ENCODE measurements at places on chromosomes 12 and 14.

GRCh38 chr12:116338064-116338846, 60.8 kb upstream of the MED13L start:
- no peak for DNase-seq

DNA sequence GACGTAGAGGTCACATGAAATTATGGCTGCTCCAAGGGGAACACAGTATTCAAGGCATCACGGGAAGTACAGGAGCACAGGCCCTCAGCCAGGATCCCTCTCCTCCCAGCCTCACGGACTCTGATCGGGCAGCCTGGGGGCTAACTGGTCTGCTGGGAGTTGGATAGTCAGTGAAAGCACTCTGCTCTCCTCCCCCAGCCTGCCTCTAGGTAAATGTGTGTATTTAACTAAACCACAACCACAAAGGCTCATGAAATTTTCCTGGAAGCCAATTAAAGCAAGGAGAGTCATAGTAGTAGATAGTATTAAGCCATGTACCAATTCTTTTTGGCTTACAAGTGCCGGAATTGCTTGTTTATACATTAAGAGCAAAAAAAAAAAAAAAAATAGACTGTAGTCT, 254.3 kb downstream of the MSRB3 start:
- DNase-seq: peak; percentile 77

GRCh38 chr12:113724794-113725556, 241.2 kb downstream of the RBM19 start:
- DNase-seq: no peak

GRCh38 chr14:50045837-50046236, 70.5 kb downstream of the VCPKMT start:
- DNase-seq: no peak

DNA sequence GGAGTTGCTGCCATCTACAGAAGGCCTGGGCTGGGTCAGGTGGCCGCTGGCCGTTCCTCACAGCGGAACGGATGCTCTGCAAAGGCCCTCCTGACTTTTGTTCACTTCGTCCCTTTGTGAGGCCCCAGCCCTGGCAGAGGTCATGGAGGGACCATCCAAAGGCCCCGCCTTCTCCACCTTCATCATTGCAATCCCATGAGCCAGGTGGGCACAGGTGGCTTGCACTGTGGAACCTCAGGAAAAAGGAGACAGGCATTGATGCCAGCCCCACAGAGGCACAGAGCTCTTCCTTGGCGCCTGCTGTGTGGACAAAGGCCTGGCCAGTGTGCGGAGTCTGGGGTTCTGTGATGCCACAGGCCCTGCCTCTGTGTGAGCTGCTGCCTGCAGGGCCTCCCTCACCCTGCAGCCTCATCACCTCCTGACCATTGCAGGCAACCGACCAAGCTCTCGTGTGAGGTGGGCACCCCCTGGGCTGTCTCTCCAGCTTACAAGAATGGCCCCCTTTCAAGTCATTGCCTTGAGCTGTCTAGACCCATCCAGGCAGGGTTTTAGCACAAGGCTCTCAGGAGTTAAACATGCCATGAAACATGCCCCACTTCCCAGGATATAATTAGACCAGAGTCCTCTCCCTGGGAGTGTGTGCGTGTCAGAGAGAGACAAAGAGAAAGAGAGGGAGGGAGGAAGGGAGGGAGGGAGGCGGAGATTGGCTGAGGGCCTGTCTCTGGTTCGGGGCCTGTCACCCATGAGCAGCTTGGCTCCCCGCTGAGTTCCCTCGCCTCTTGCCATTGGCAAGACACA, 19.3 kb downstream of the NFKBIA start:
- DNase-seq: no peak

- no peak for DNase-seq
These were observed 33.9 kb upstream of the LDHB start for GRCh38 chr12:21691515-21691914.

DNA sequence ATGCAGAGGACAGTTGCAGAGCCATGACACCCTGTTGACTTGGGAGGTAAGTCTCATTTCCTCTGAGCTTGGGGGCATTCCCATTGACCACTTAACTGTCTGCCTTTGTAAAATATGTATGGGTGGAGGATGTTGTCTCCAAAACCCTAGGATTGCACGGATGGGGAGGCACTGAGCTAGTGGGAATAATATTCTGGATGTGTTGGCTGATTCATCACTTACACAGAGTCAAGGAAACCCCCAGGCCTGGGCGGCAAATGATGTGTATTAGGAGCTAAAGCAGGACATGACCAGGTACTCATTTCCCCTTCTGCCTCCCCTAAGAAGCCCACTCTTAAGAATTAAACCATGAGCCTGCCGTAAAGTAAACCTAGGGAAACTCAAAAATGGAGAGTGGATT, 319.4 kb downstream of the VRK1 start:
- DNase-seq: no peak

DNA sequence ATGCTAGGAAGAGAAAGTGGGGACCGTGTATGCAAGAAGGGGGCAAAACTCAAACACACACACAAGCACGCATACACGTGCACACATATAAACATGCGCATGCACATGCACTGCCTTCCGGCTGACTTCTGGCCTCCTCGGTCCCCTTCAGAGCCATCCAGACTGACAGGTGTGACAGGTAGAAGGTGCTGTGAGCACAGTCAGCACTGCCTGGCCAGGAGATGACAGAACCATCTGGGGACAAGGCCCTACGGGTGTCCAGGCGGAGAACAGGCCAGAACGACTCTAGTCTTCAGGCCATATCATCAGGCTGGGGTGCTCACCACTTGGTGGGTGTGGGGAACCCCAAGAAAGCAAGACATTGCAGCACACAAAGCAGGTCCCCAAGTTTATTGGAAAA, 7.3 kb downstream of the KRT83 start:
- DNase-seq: no peak

DNA sequence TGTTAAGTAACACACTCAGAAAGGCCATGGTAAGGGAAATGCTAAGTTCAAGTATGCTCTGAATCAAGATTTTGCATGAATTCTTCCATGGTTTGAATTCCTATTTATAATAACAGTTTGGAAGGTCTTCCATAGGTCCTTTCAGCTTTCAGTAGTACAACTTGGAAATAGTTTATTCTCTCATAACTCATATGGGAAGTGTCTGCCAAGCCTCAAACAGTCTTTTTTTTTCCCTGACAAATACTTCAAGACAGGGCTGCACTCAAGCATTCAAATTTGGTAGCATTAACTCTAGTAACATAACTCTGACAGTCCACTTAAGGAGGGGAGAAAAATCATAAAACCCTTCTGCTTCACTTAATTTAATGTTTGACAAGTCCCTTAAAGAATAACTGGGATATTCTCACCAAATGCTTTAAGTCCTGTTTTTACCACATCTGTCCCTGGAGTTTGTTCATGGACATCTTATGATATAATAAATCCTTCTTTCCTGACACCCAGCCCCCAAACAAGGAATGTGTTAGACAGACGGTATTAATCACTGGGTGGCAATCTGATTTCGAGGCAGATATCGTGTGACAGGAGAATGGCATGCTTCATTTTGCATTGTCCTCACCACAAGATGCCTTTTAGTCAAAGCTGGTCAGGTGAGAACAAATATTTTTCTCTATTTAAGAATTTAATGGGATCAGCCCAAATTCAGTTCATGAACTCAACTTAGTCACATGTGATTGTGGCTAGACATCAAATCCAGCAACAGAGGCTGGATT, 165.7 kb downstream of the BMP4 start:
- no peak for DNase-seq

DNA sequence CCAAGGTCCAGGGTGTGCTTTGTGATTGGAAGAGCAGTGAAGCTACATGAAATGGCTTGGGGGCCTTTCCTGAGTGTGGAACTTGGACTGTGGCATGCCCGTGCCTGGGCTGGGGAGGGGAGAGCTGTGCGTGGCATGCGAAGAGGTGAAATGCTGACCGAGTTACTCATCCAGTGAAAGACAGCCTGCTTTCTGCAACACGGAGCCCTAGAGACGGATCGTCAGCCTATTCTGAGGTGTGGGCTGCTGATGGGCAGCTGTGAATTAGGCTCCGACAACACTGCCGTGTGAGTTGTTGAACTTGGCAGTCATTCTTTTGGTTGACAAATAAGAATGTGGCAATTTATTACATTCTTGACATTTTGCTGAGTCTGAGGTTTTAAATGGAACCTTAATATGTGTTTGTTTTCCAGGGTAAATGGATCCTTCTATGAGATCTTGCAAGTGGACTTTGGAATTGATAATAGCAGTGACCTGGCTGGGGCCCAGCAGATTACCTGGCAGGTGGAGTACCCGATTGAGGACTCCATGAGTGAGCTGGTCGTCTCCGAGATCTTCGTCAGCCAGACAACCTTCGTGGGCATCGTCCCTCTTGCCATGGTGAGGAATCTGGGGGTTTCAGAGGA, 453.9 kb downstream of the AACS start:
- DNase-seq: no peak

- peak; percentile 58 for DNase-seq
These were observed 8.5 kb upstream of the ACTN1 start for GRCh38 chr14:68987653-68988036.

- DNase-seq: no peak
These were observed 592 bp downstream of the KRT7 start for GRCh38 chr12:52233462-52234207.

GRCh38 chr12:229441-230191, 15.7 kb upstream of the SLC6A12 start:
- no peak for DNase-seq

GRCh38 chr14:95062220-95062619, 95.1 kb downstream of the DICER1 start:
- DNase-seq: no peak

- no peak for DNase-seq
These were observed 117.3 kb downstream of the NEDD1 start for GRCh38 chr12:97024393-97024792.

DNA sequence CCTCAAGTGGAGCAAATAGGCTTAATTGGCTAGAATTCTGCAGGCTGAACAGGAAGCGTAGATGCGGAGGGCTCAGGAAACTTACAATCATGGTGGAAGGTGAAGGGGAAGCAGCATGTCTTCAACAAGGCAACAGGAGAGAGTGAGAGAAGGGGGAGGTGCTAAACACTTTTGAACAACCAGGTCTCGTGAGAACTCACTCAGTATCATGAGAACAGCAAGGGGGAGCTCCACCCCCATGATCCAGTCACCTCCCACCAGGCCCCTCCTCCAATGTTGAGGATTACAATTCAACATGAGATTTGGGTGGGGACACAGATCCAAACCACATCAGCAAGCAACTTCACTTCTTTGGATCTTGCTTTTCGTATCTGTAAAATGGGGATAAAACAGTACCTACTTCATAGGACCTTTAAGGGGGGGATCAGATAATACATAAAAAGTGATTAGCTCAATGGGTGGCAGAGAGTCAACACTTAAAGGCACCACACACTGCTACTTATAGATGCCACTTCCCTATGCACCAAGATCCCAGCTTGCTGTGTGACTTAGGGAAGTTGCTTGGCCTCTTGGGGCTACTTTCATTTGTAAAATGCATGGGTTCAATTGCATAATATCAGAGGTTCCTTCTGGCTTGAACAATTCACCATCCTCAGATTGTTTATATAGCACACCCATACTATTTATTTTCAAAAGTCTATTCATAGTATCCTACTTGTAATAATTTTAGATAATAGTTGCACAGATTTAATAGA, 184.8 kb upstream of the RPH3A start:
- no peak for DNase-seq

- no peak for DNase-seq
These were observed 41.2 kb downstream of the SLC6A12 start for GRCh38 chr12:172732-173161.

GRCh38 chr14:105078294-105078693, 13.1 kb upstream of the GPR132 start:
- no peak for DNase-seq

DNA sequence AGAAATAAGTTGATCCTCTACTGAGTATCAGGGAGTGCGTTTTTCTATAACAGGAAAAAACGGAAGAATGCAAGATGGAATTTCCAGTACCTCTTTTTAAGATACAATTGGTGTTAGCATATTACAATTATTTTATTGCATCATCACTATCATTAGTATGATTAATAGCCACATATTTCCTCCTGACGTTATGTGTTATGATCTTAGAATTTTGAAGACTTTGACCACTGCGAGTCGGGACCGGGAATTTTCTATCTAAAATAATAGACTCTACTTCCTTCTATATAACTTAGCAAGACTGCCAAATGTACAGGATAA, 679 bp upstream of the SAV1 start:
- no peak for DNase-seq

- DNase-seq: no peak
These were observed 35.8 kb upstream of the LTBP2 start for GRCh38 chr14:74647678-74648461.

- DNase-seq: no peak
These were observed 36.7 kb upstream of the PZP start for GRCh38 chr12:9244894-9245293.

DNA sequence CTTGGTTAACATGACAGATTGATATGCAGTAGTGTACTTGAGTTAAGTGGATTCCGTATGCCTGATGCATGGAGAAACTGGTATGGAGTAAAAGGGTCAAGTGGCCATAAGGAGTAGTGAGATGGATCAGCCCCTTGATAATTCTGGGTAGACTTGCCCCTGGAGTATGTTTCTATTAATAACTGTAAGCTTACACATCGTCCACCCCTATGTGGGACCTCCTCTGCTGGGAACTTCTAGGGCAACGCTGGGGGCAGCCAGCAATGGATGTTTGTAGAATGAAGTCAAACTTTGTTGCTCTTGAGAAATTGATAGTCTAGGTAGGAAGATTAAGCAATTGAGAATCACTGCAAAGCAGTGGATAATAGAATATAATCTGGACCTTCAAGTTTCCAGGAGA, 3.5 kb downstream of the C12orf75 start:
- DNase-seq: no peak

- peak; percentile 39 for DNase-seq
These were observed 127.9 kb upstream of the TMEM132D start for GRCh38 chr12:130031571-130032189.

- DNase-seq: no peak
These were observed 83.8 kb downstream of the PPM1A start for GRCh38 chr14:60332869-60333268.

DNA sequence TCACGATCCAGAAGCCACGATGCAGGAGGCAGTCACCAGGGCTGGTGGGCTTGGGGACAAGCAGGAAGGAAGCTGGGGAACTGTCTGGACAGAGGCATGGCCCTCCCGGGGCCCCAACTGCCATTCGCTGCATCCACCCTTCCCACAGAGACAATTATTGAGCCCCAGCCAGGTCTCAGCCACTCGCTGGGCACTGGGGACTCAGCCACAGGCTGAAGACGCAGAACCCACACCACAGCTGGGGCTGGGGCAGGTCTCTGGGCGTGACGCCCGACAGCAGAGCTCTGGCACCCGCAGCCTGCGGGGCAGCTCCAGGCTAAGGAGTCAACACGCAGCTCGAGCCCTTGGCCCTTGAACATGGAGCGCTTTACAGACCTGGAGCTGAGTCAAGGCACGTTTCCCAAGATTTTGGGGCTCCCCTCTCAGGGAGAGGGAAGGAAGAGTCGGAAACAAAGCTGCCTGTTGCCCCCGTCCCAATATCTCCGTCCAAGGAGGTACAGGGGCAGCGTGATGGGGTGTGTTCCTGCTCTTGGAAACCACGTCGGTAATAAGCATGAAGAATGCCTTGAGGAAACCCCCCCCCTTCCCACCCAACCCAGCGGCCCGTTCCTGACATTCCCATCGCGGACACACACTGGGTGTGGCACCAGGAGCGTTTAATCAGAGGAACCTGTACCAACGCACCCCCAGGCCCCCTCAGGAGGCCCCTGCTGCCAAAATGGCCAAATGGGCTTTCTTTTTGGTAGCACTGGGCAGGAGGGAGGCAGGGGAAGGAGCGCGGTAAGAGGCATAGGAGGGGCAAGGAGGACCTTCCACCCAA, 6.7 kb downstream of the RIMBP2 start:
- no peak for DNase-seq

- DNase-seq: no peak
These were observed 6.9 kb downstream of the HECTD1 start for GRCh38 chr14:31200702-31200990.

- DNase-seq: no peak
These were observed 9.1 kb downstream of the RILPL1 start for GRCh38 chr12:123524378-123524777.

Measured in SW480 (cell line).